ENCODE measurements at places on chromosomes 2 and 18. TPM values are rescaled to one million over a fixed set of nuclear protein-coding genes. Genes with fewer than 3 reads are reported as not detected.

RSAD2 gene
- total RNA-seq = 2.2 TPM

PLEK gene
- not detected for total RNA-seq

IHH gene
- not detected for total RNA-seq

FHL2 gene
- 50.3 TPM for total RNA-seq

NEDD4L gene
- 35.9 TPM for total RNA-seq

LCT gene
- total RNA-seq = not detected

MC2R gene
- total RNA-seq = not detected

SCYGR4 gene
- total RNA-seq = not detected

ZSWIM2 gene
- not detected for total RNA-seq

SERPINB11 gene
- not detected for total RNA-seq

KCNE4 gene
- total RNA-seq = under 0.01 TPM

All from tracheal epithelial cell (primary cell).